ENCODE measurements at places on chromosomes 11 and 22.
A peak's percentile ranks its signal among the peaks of the same experiment; 100 is the strongest.

DNA sequence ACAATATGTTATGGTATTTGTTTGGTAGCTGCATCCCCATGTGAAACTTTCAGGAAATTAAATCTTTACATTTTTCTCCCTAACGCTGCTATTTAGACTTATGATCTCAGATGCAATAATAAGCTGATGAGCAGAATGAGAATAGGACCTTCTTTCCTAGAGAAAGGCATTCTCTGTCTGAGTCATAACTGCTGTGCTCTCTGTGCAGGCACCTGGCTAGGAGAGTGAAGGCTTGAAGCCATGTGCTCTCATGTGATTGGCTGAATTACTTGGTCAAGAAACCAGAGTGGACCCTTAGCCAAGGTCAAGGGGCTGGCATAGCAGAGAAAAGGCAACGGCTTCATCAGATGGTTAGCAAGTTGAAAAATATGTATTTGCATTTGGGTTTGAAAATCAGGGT lies 185.0 kb downstream of the ADAMTS15 start:
- DNase-seq = no peak

DNA sequence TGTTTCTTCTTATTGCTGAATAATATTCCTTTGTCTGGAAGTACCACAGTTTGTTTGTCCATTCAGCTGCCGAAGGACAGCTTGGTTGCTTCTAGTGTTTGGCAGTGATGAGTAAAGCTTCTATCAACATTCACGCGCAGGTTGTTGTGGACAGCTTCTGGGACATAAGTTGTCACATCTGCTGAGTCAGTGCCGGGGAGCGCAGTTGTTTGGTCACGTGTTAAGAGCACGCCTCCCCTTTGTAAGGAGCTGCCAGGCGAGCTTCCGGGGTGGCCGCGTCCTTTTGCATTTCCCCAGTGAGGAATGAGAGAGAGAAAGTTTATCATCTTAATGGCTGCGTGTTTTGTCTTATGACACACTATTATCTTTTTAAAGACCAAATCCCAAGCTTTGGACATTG lies 30.3 kb downstream of the SAMM50 start:
- DNase-seq = no peak

DNA sequence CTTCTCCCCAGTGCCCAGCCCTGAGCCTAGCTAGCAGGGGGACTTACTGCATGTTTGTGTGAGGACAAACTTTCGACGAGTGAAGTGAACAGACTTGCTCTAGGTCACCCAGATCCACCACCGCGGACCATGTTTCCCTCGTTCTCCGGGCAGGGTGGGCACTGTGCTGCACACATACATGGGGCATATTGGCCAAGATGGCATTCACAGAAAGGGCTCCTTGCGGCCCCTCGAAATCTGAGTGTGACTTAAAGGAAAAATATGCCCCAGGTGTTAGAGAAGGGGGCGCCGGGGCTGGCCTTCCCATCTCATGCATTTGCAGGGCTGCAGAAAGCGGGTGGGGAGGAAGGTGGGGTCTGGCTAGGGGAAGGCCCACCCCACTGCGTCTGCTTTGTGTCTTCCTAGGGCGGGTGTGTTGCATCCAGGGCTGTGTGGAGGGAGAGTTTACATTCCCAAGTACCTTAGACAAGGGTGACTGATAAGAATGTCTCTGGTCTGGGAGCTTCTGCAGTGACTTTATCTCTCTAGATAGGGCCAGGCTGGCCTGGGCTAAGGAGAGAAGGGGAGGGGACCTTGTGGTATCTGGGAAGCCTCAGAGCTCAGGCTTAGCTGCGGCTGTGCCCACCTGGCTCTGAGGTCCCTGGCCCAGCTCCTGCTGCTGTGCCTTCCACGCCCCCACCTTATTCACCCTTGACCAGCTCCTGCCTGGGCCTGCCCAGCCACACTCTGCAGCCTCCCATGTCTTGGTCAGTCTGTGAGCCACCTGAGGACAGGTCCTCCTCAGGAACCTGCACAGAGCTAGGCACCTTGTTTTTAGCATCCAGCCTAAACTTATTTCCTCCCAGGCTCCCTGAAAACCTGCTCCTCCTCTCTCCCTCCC lies 45.8 kb downstream of the LRRC32 start:
- peak; percentile 68 for DNase-seq

GRCh38 chr11:18264677-18265555 lies 1.1 kb upstream of the SAA1 start:
- peak; percentile 38 for DNase-seq

- DNase-seq = no peak
These were observed 18.7 kb downstream of the RNF141 start for GRCh38 chr11:10522276-10522675.

- DNase-seq = peak; percentile 77
These were observed 14.6 kb downstream of the MMP13 start for GRCh38 chr11:102940714-102941588.

GRCh38 chr11:1202776-1203504 lies 19.9 kb upstream of the MUC5B start:
- peak; percentile 95 for DNase-seq

GRCh38 chr22:37454857-37455686 lies 27.8 kb upstream of the ELFN2 start:
- DNase-seq = peak; percentile 51
